ENCODE measurements at places on chromosomes 4 and X.

DNA sequence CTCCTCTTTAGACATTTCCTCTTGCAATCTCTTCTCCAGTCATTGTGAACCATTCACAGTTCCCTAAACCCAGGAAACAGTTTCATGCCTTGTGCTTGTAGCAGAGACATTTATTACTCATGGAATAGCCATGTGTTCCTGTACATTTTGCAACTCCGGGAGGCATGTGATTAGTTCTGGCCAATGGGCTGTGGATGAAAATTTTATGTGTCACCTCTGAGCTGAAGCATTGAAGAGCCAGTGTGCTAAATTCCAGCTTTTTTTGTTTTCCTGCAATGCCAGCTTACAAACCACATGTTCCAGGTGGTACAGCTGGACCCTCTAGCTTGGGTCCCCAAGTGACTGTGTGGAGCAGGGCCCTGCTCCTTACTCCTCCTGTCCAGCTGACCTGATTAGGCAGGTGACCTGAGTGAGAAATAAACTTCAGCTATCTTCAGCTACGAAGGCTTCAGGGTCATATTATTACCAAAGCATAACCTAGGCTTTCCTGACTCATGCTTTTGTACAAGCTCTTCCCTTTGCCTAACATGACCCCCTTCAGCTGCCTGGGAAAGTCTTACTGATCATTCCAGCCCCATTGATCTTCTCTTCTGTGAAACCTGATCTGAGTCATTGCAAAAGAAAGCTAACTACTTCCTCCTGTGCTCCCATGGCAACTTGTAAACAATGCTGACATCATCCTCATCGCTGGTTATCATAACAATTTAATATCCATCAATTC lies 200.4 kb downstream of the PTTG2 start:
- DNase-seq: peak; percentile 96

- DNase-seq: no peak
Observed at GRCh38 chr4:139084804-139085093, 69.2 kb downstream of the NOCT start.

DNA sequence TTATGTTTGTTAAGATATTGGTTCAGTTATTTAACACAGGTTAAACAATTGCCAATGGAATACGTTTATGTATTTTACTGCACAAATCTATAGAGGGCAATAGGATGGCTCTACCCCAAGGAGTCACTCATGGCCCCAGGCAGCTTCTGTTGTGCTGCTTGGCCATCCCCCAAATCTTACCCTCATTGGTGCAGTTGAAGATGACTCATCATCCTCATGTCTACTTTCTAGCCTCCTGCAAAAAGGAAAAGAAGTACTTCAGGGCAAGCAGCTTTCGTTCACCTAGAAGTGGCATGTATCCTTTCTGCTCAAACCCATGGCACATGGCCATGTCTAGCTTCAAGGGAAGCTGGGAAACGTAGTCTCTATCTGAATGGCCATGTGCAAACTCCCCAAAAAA lies 14.2 kb downstream of the PHOX2B start:
- DNase-seq: no peak

DNA sequence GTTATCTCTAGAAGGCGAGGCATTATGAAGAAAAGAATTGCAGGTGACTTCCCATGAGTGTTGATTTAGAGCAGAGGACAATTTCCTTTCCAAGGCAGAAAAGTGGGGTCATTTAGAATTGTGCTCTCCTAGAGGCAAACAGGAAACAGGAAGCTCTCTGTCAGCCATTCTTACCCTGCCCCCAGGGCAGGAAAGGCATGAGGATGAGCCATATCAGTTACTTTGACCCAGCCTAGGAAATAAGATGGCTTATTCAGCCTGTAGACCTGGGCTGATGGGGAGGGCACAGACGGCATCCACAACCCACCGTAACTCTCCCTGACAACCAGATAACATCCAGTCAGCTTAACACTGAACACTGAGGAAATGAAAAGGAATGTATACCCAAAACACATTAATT lies 88.8 kb upstream of the KDR start:
- no peak for DNase-seq

GRCh38 chr4:17687237-17687857 lies 72.9 kb downstream of the MED28 start:
- no peak for DNase-seq

- peak; percentile 1 for DNase-seq
Observed at GRCh38 chr4:59671037-59671436, 1529.1 kb upstream of the ADGRL3 start.

DNA sequence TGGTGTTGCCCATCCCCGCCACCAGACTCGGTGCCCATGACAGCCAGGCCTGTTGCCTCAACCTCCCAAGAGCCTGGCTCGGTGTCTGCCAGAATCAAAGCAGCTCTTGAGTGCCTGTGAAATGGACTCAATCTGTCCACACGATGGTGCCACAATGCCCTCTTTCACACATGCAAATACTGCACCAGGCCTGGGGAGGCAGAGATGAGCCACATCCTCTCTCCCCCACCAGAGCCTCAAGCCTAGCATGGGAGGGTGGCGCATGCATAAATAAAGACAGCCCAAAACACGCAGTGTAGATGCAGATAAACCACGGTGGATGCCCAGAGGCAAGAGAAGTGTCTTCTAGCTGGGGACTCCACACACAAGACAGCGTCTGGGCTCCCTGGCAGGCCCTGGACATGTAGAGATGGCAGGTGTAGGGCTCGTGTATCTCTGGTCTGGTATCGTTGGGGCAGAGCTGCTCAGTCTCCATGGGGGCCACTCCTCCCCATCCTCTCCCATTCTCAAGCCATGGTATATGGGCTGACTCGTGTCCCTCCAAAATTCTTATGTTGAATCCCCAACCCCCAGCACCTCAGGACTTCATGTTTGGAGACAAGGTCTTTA lies 65.6 kb downstream of the JAKMIP1 start:
- DNase-seq: no peak

- DNase-seq: no peak
Observed at GRCh38 chr4:163166041-163166579, 580 bp downstream of the NAF1 start.

- no peak for DNase-seq
Observed at GRCh38 chr4:61604054-61604453, 403.9 kb downstream of the ADGRL3 start.

- no peak for DNase-seq
Observed at GRCh38 chrX:14420841-14421240, 108.5 kb upstream of the GLRA2 start.

DNA sequence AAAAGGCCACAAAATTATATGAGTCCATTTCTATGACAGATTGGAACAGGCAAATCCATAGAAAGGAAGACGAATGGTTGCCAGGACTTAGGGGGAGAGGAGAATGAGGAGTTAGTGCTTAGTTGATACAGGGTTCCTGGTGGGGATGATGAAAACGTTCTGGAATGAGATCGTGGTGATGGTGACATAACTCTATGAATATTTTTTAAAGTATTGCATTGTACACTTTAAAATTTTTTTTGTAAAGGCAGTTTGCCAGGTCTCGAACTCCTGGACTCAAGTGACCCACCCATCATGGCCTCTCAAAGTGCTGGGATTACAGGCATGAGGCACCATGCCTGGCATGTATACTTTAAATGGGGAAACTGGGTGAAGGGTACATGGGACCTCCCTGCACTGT lies 9.9 kb upstream of the CCNQ start:
- DNase-seq: no peak

DNA sequence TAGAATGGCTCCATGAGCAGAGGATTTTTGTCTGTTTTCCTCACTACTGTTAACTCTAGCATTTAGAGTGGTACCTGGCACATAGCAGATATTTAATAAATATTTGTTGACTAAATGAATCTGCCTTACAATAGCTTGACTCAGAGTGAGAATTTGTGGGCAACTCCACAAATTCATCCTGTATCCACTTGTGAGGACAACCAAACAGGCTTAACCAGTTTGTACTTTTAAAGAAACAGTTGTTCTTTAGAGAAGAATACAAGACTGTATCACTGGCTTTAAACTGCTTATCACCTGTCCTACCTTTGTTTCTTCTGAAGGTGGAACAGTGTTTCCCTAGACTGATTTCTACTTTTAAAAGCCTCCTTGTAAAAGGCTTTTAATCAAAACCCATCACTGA lies 141.3 kb upstream of the SH3RF1 start:
- DNase-seq: no peak

DNA sequence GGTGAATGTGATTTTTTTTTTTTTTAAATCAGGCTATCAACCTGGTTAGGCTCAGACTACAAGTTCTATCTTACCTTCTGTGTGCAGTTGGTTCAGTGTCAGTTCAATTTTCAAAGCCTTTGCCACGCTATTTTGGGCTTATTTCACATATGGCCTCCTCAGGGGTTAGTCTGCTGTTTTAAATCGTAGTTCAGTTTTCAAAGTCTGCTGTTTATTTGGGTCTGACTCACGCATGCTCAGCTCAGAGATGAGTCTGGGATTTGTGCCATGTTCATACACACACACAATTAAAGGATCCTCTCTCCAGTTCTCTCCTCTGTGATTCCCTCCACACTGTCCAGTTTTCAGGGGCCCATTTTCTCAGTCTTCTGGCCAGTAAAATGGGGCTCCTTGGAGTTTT lies 32.3 kb upstream of the ZFX start:
- no peak for DNase-seq

- no peak for DNase-seq
Observed at GRCh38 chr4:5469861-5470260, 238.5 kb downstream of the EVC2 start.

GRCh38 chrX:916230-916599 lies 285.6 kb downstream of the SHOX start:
- no peak for DNase-seq

GRCh38 chrX:9164533-9165426 lies 130.9 kb upstream of the FAM9B start:
- no peak for DNase-seq

GRCh38 chrX:131225078-131225477 lies 64.0 kb downstream of the IGSF1 start:
- DNase-seq: no peak

DNA sequence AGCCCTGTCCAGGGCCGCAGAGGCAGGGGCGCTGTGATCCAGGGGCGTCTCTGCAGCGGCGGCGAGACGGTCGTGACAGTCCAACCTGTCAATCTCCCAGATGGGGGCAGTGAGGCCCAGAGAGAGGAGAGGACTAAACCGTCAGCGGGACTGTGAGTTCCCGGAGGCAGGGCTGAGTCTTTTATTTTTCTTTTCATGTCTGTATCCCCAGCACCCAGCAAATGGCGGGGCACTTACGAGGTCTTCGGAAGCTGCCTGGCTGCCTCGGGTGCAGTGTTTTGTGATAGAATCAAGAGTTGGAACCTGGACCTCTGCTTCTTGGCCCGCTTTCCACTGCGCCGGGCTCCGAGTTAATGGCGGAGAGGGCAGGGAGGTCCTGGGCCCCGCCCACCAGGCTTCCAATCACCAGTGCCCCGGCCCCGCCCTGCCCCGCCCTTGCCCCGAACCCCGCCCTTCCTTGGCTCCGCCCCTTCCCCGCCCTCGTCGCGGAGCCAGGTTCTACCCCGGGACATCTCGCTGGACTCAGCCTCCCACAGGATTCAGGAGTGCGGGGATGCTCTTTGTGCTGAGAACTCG lies 35.3 kb upstream of the GRPEL1 start:
- peak; percentile 39 for DNase-seq

- peak; percentile 8 for DNase-seq
Observed at GRCh38 chr4:162164906-162165510, 1.2 kb upstream of the FSTL5 start.

DNA sequence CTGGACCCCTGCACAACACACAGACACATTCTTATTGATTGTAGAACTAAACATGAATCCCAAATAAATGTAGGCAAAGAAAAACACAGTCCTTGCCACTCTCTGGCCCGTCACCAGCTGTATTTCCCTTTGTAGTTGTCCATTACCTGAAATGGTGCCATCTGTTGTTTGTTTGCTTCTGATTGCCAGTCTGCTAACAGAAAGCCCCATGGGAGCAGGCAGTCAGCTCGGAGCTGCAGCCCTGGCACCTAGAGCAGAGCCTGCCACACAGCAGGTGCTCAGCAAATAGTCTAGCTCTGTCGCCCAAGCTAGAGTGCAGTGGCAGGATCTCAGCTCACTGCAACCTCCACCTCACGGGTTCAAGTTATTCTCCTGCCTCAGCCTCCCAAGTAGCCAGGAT lies 28.9 kb downstream of the CPLX1 start:
- no peak for DNase-seq

- DNase-seq: no peak
Observed at GRCh38 chr4:56183344-56183959, 203.8 kb downstream of the AASDH start.

DNA sequence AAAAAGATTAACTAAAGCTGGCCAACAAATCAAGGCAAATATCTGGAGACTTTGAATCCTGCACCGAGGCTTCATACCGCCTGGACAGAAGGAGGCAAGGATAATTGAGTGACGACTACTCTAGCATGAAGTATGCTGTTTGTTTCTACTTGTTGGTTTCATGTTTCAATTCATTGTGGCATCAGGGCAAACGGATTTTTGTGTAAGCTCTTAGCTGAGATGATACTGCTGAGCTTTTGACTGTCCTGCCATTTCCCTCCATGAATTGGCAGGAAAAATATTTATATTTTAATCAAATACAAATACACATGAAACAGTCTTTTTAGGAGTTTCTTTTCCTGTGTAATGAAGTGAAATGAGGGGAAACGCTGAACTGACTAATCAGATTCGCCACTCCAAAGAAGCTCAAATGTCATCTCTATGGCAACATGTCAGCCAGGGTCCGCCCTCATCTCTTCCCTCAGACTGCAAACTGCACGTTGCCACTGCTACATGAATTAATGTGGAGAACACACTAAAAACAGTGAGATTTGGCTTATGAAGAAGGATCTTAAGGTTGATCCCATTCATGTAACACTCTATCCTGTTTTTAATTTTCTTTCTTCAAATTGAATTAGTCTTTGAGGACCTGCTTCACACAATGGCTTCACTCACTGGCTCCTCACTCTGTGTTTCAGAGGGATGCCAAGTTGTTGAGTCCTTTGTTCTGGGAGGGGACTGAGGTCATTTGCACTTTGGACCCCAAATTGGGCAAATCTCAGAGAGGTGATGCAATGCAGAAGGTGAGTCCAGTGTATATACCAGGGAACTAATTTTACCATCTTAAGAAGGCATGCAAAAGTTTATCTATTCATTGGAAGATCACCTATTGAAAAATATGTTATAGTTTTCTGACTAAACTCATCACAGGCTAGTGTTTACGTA lies 149.6 kb upstream of the MID1 start:
- DNase-seq: no peak

GRCh38 chr4:74487771-74488170 lies 42.8 kb downstream of the AREG start:
- no peak for DNase-seq
